GM12892 (cell line): ENCODE measurements at places on chromosomes 1 and 21.
A peak's percentile ranks its signal among the peaks of the same experiment; 100 is the strongest.

DNA sequence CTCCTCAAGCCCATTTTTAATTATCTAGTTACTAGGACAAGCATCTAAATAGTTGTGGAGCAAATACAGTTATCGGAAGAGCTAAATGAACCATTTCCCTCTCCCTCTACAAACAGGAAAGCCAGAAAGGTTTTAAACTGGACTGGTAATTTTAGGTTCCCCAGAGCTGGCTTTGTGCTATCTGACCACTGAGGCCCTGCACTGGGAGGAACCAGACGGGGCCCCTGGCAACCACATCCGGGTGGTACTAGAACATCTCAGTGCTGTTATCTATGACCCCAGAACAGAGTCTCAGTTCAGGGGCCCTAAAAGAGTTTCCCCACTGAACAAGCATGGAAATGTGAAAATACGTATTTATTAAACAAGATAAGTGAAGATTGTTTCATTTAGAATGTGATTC is 7.7 kb upstream of the RSPH1 start:
- DNase-seq, result no peak

GRCh38 chr1:104801344-104801743 is 1051.6 kb downstream of the AMY1C start:
- no peak for DNase-seq

DNA sequence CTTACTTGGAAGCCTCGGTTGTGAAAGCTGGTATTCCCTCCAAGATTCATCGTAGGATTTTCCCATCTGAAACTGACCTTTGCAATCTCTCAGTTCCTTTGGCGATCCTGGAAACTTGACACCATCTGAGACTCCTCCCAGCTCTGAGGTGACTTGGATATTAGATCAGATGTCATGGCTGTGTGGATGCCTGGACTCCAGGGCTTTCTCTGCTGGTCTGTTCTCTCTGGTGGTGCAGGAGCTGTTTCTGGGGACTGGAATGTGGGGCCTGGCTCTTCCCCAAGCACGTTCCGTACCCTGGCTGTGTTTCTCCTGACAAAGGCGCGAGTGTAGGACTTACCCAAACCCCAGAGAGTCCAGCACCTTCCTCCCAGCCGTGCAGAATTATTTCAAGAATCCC is 252.2 kb downstream of the RPS6KC1 start:
- no peak for DNase-seq

GRCh38 chr1:235642011-235642942 is 7.3 kb downstream of the GNG4 start:
- peak; percentile 52 for DNase-seq

GRCh38 chr1:200684015-200684414 is 14.3 kb upstream of the DDX59 start:
- DNase-seq, result no peak

GRCh38 chr1:119767486-119767885 is 1.2 kb downstream of the HMGCS2 start:
- DNase-seq, result no peak

DNA sequence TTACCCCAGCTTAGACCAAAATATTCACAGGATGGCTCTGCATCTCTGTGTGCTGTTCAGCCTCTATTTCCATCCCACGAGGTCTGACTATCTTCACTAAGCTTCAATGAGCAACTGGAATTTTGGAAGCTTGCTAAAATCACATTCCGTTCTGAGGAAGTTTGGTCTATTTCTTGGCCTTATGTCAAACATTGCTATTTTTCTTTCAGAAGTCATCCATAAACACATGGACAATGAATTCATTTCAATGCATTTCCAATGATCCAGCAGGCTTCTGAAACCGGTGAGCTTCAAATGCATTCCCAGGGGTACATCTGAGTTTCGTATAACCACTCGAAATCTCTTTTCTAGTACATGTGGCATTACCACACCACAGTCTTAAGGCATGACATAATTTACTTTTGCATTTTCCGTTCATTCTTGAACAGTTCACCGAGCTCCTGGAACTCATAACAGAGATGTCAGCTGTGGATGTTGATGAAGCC is 294.1 kb upstream of the KAZN start:
- no peak for DNase-seq

- DNase-seq, result no peak
These were observed 252.4 kb upstream of the DUSP10 start for GRCh38 chr1:221994274-221994698.

DNA sequence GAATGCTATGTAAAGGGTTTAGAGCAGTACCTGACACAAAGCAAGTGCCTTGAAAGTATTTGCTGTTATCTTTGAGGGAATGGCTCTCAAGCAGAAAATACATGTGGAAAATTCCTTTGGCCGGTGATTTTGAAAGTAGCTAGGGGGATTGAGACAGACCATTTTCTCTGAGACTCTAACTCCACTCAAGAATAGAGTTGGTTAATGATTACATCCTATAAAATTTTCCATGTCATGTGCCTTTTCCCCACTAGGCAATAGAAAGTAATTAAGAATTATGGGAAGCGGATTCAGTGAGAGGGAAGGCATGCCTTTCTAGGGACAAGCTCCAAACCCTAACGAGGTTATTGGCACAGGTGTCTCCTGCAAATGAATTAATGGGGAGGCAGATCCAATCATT is 276.0 kb downstream of the GPATCH2 start:
- DNase-seq, result no peak

- DNase-seq, result no peak
These were observed 334.4 kb downstream of the SRGAP2C start for GRCh38 chr1:121519042-121519755.

GRCh38 chr1:113999799-114000198 is 20.5 kb downstream of the OLFML3 start:
- DNase-seq, result no peak

DNA sequence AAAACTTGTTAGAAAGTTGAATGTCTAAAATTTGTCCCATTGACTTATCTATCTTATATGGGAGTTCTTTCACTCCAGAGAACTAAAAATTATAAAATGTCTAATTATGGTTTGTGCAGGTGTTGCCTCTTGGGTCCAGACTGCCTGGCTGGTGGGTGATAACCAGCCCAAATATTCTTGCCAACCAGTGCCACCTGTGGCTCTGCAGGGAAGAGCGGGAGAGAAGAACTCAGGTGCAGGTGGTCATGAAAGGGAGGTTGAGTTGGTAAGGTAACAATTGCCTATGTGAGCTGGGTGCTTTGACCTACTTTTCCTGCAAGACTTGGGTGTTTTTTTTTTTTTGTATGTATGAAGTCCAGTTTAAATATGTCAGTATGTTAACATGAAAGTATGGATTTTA is 10.2 kb downstream of the RPS6KC1 start:
- no peak for DNase-seq

DNA sequence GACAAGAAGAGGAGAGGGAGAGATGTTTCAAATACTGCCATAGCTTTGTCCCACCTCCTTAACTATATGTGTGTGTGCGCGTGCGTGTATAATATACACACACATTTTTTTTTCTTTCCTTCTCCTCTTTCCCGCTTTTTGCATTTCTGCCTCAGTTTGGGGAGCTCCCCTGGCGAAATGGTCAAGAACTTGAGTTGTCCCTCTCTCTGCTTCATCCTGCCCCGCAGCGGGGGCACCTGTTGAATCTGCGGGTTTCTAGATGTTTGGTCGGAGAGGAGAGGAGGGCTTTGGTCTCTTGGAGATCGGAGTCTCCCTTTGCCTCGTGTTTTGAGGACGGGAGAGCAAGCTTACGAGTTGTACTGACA is 504 bp downstream of the SCCPDH start:
- DNase-seq, result peak; percentile 18

DNA sequence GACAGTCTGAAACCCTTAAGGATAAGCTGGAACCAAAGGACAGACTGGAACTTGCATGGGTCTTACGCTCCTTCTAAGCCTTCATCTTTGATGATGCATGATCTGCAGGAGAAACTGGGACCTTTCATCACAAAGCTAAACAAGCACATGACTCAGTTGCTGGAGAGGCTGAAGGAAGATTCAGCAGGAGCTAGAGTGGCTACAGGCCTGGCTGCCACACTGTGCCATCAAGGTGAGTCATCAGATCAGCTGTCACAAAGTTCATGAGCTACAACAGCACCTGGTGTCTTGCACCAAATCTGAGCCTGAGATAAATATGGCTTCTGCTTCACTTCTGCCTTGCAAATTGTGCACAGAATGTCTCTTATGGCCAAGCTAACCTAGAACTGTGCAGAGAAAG is 95.5 kb upstream of the MARK1 start:
- DNase-seq, result no peak

DNA sequence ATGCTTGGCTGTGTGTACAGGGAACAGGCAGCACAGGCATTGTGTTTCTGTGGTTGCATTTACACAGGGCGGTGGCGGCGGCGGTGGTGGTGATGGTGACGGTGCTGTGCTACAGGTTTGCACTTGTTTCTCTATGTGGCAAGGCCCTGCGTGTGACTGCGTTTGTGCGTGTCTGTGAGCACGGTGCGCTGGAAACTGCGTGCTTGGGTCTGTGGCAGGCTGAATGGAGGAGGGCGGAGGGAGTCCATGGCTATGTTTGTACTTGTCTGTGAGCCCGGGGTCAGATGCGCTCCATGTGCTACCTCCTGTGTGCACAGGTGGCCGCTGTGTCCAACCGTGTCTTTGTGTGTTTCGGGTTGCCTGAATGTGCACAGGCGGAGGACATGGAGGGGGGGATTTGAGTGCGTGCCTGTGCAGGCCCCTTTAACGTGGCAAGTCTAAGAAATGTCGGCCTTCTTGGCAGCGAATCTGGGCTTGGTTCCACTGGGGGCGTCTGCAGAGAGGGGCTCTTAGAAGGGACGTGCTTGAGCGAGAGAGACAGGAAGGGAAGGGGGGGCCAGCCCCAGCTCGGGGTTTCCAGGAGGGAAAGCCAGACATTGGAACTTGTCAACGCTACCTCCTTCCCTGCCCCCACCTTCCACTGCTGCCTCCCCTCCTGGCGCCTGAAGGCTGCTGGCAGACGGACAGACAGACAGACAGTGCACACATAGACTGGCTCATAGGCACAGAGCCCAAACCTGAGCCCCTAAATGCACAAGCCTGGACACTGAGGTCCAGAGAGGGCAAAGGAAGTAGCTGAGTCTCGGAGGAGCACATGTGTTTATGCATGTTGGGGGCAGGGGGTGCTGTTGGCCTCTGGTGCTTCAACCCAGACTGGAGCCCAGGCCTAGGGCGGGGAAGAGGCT is 32.7 kb upstream of the WASF2 start:
- DNase-seq, result no peak

DNA sequence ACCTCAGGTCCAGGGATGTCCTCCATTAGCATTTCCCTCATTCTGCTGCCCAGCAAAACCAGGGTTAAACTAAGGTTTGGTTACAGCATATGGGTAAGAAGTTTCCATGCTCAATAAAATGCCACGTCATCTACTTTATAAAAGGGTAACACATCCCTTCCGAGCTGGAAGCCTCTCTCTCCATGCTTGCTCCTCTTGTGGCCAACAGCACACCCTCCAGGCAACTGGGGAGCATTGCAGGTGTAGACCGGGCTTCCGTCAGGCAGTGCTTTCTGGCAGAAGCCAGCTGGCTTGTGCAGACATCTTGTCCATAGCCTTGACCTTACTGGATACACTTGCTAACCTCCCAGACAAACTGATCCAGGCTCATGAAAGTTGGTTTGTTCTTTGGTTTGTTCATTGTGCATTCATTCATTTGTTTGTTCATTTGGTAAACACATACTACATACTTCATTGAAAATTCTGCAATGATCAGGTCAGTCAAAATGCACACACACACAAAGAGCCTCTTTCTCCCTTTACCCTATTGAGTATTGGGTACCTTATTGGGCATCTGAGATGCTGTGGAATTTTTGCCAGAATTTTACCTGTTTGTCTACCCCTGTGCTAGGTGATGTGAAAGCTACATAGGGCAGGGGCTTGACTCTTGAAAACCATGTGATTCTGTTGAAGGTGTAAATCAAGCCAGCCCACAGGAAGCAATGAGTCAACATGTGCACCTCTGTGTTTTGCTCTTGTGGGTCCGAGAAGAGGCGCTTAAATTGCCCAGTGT is 422.8 kb downstream of the CAMTA1 start:
- DNase-seq, result no peak

- no peak for DNase-seq
These were observed 124.7 kb upstream of the ZBTB40 start for GRCh38 chr1:22326931-22327330.

- DNase-seq, result no peak
These were observed 141.8 kb downstream of the HIVEP3 start for GRCh38 chr1:41776891-41777441.

DNA sequence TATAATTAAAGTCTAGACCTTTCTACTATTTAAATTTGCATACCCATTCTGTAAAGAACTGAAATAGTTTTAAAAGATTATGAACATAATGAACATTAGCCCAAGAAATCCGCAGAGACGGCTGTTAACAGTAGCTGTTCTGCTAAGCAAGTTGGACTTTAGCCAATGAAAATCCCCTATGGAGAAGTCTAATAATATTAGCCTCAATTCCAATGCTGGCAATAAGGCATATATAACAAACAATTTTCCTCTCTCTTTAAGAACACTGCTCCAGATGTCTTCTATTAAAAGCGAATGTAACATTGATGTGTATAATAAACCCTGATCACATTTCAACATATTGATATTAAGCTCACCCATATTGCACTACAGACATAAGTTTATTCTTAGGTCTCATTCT is 221.3 kb upstream of the KCTD3 start:
- DNase-seq, result no peak

GRCh38 chr1:170593173-170594011 is 61.4 kb downstream of the GORAB start:
- no peak for DNase-seq

DNA sequence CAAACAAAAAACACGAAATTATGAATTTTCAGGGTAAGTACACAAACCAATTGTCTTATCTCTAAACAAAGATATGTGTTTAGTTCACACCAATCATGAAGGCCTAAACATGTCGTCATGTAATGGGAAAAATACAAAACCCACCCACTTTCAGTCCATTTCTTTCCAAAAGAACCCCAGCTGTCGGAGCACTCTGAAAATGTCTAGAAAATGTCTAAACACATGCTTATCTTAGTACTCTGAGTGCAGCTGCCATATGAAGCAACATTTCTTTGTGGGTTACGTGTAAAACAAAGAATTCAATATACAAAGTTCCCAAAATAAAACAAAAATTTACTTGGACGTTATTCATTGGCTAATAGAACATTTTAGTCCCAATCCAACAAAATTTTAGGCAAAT is 22.7 kb downstream of the SERBP1 start:
- DNase-seq, result no peak

GRCh38 chr1:115729756-115730155 is 38.8 kb downstream of the CASQ2 start:
- DNase-seq, result peak; percentile 41

DNA sequence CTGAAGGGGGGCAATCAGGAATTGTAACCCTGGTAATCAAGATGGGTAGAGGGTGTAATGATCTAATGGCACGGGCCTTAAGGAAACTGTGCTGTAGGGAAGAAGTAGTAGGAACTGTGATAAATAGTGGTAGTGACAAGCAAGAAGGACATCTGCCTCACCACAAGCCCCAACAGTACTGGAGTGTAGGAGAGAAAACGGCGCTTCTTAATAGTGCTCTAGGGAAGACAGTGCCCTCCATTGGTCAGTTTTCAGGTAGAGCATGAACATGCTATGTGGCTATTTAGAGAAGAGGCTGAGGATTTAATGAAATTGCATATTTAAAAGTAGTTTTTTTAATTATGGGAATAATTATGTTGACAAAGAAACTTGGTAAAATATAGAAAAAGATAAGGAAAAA is 32.2 kb downstream of the SLC30A7 start:
- DNase-seq, result no peak

GRCh38 chr1:38818175-38818976 is 41.2 kb downstream of the RRAGC start:
- peak; percentile 64 for DNase-seq
